Stimulated activated CD8-positive, alpha-beta memory T cell treated with anti-CD3 and anti-CD28 coated beads, Interleukin-2, amount 100 ng/mL, for 48 hours (primary cell): ENCODE measurements at places on chromosomes 5 and 9.

DNA sequence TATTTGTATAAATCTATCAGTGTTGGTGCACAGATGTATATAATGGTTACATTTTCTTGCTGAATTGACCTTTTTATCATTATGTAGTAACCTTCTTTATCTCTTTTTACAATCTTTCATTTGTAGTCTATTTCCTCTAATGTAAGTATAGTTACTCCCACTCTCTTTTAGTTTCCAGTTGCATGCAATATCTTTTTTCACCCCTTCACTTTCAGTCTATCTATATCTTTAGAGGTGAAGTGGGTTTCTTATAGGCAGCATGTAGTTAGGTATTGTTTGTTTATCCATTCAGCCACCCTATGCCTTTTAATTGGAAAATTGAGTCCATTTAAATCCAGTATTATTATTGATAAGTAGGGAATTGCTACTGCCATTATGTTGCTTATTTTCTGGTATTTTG lies 6.1 kb upstream of the EMB start:
- DNase-seq, result no peak

GRCh38 chr5:103645816-103646215 lies 83.2 kb upstream of the NUDT12 start:
- no peak for DNase-seq

GRCh38 chr5:42840842-42841567 lies 29.3 kb upstream of the SELENOP start:
- DNase-seq, result no peak

GRCh38 chr9:5684101-5684500 lies 55.2 kb downstream of the RIC1 start:
- DNase-seq, result no peak
